ENCODE measurements at places on chromosomes 2 and 18.

GRCh38 chr2:109347626-109348025, 218.6 kb downstream of the SH3RF3 start:
- DNase-seq, result peak; percentile 11

- DNase-seq, result no peak
Measured at GRCh38 chr18:27062802-27063201, 122.3 kb downstream of the CHST9 start.

DNA sequence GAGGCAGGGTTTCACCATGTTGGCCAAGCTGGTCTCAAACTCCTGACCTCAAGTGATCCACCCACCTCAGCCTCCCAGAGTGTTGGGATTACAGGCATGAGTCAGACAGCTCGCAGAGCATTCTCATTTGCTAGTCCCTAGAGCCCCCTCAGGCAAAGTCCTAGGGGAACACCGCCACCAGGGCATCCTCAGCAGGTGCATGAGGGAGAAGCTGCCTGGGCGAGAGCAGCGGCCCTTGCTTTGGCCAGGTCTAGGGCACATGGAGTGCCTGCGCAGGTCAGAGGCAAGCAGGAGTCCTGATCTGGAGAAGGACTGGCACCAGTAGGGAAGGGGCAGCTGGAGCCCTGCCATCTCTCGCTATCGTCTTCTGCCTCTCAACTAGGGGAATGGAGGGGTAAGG, 32.4 kb downstream of the NGEF start:
- DNase-seq, result no peak

DNA sequence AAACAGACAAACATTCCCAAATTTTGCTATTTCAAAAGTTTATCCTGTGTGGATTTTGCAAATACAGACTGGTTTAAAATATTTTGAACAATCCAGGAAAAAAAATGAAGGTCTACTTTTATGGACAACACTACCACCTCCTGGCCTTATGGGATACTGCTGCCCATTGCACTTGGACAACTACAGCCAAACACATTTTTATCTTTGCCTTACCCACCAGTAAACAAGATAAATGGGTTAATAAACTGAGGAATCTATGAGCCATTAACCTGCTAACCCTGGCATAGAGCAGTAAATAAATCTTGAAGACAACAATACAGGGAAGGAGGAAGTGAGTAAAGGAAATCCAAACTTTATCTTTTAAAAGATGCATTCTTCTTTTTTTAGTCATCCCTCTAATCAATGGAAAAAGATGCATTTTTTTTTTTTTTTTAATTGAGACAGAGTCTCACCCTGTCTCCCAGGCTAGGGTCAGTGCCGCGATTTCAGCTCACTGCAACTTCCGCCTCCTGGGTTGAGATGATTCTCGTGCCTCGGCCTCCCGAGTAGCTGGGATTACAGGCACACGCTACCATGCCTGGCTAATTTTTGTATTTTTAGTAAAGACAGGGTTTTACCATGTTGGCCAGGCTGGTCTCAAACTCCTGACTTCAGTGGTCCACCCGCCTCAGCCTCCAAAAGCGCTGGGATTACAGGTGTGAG, 2.1 kb upstream of the SPIRE1 start:
- DNase-seq, result peak; percentile 73

DNA sequence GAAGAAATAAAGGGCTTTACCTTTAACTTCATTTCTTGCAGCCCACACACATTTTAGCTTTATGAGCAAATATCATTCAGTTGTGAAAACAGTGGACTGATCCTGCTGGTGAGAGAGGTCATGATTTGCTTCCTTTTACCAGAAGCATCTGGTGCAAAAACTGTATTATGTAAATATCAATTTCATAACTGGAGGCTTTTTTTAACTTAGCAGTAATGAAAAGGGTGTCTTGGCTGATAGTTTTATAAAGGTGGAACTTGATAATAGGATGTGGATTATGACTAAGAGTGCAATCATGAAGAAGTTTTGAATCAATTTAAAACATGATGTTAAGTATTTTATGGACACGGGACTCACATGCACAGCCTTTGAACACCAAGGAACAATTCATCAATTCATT, 304.4 kb downstream of the GULP1 start:
- DNase-seq, result no peak

DNA sequence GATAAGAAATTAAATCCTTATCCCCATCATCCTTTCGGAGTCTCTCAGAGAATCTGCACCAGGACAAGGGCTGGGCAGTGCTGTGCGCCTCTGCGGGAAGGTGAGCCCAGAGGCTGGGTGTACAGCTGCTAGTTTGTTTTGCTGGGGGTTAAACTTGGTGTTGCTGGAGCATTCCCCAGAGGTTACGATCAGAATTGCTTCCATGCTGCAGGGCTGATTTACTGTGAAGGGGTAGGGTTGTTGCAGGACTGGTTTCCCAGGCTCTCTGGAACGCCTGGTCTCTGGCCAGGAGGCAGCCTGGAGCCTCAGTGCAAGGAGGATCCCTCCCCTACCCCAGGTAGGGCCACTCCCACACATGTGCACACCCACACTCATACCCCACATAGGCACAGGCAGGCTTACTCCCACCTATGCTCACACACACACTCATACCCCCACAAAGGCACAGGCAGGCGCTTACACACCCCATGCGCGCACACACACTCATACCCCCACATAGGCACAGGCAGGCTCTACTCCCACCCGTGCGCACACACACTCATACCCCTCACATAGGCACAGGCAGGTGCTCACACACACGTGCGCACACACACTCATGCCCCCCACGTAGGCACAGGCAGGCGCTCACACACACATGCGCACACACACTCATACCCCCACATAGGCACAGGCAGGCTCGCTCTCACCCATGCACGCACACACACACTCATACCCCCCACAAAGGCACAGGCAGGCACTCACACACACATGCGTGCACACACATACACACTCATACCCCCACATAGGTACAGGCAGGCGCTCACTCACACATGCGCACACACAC, 11.3 kb downstream of the CNNM4 start:
- no peak for DNase-seq

DNA sequence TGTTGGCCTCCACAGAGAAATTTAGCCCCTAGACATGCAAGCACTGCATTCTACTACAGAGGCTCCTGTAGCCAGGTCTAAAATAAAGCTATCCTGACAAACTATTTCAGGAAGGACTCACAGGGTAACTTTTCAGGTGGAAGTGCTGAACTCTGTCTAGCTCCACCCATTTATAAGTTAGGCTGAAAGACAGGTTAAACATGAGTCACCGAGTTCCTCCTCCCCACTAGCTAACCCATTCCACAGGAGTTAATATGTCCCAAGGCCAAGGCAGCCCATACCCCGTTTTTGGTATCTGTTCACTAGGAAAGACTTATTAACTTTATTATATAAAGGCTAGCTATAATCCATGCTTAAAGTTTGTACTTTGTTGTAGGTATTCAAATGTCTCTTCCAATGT, 3.5 kb downstream of the CWC22 start:
- no peak for DNase-seq

GRCh38 chr2:45984896-45985473, 312.2 kb upstream of the EPAS1 start:
- no peak for DNase-seq

- no peak for DNase-seq
Measured at GRCh38 chr2:72897785-72898584, 10.8 kb downstream of the SPR start.

GRCh38 chr2:133581010-133581760, 12.9 kb upstream of the NCKAP5 start:
- DNase-seq, result no peak

DNA sequence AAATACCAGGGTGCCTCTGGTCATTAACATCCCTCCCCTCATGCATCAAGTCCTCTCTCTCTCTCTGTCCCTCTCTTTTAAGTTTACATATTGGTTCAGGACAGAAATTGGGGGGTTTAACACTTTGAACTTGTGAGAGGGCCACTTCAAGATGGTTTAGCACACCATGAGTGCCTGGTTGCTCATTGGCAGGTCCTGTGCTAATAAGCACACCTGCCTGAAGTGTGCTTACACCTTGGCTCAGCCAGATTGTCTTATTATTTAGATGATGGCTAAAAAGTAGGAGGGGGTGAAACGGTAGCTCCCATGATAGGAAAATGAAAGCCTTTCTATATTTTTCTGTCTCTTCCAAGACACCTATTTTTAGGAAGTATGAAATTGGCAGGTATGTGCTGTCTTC, 205.8 kb downstream of the ARL6IP6 start:
- DNase-seq, result no peak

GRCh38 chr2:30938196-30938595, 130.9 kb upstream of the CAPN13 start:
- no peak for DNase-seq

DNA sequence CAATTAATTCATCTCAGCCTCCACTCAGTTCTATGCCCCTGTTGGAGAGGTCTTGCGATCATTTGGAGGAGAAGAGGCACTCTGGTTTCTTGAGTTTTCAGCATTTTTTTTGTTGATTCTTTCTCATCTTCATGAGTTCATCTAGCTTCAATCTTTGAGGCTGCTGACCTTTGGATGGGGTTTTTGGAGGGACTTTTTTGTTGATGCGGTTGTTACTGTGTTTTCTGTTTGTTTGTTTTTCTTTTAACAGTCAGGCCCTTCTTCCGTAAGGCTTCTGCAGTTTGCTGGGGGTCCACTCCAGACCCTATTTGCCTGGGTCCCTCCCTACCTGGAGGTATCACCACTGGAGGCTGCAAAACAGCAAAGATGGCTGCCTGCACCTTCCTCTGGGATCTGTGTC, 149.9 kb upstream of the RBBP8 start:
- DNase-seq, result no peak

GRCh38 chr18:50802141-50802540, 17.7 kb downstream of the MRO start:
- DNase-seq, result no peak

- no peak for DNase-seq
Measured at GRCh38 chr18:62828091-62828640, 112.8 kb downstream of the PHLPP1 start.

- peak; percentile 66 for DNase-seq
Measured at GRCh38 chr2:150487537-150488429, at the start of gene RND3. TSS of gene RND3 (minus strand) at chr2:150487667. CDS start at chr2:150487417, 250 bp downstream.

DNA sequence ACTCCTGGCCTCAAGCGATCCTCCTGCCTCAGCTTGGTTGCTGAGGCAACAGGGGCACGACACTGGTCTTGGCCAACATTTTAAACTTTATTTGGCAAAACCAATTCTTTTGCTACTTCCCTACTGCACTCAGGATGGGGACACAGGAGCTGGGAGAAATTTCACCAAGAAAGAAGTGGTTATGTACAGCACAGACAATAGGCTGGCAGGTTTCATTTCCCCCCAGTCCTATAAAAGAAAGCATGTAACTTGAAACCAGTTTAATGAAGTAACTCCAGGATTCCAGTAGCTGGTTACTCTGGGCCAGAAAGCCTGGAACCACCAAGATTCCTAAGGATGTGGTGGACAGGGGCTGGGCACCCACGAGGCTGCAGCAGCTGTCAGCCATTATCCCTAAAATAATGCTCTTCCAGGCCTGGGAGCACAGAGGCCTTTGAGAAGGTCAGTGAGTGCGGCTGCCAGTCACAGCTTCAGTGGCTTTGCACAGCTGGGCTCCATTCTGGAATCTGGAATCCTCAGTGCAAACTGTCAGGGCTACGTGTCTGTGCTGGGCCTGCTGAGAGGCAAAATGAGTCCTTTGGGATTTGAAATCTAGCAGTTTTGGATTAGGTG, 142.3 kb upstream of the ITGA6 start:
- DNase-seq, result no peak

DNA sequence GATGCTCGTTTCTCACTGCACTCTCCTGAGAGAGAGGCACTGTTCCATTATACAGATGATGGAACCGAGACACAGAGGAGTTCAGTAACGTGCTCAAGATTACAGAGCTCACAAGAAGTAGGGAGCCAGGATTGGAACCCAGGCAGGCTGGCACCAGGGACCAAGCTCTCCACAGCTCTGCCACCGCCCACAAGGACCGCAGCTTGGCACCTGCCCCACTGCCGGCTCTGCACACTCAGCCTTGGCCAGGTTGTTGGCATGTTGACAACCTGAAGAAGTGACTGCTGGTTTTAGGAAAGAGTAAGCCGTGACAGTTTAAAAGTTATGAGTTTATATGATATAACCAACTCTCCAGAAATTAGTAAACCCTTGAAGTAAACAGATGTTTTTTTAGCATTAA, 48.0 kb upstream of the ITM2C start:
- no peak for DNase-seq

DNA sequence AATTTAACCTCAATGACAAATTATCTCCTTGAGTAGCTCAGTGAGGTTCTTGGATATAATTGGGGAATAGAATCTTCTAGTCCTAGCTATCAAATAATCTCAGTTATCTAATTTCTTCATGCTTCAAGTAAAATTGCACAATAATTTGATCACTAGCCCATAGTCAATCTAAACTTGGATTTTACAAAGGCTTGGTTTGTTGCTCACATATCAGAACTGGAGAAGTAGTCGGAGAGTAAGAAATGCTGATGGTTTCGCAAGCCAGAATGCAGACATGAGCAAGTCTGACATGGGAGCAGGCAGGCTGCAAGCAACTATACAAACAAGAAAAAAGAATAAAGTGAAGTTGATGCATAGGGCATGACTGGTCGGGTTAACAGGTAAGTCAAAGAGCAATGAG, 11.7 kb upstream of the PDE11A start:
- no peak for DNase-seq

DNA sequence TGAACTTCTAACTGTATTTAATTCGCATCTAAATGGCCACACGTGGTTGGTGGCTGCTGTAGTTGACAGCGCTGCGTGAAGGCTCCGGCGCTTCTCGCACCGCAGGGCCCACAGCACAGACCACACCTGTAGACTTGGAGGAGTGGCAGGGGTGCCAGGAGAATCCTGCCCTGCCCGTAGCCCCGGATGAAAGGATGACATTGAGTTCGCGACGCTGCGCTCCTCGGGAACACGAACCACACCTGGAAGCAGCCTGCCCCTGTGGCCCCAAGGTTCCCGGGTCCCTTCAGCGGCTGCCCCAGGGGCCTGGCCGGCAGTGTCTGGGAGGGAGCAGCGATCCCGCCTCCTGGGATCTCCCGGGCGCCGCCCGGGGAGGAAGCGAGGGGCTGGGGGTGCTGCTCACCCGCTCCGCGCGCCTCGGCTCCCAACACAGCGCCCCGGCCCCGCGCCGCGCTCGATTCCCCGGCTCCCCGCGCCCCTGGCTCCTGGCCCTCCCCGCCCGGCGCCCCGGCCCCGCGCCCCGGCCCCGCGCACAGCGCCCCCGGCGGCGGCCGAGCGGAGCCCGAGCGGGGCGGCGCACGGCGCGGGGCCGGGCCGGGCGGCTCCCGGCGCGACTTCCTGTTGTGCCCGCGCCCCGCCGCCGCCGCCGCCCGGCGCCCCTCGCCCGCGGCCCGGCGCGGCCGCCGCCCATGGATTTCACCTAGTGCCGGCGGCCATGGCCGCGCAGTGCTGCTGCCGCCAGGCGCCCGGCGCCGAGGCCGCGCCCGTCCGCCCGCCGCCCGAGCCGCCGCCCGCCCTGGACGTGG, at the start of gene RNPEPL1:
Gene RNPEPL1, plus strand, starts transcription at position 613 of the 806 bp plus-strand sequence. Its CDS starts 103 bp downstream, at position 716.
- DNase-seq, result peak; percentile 77

All from GM13976 (cell line).